MCF 10A (cell line): ENCODE measurements at places on chromosomes 13 and 19. TPM values are rescaled to one million over a fixed set of nuclear protein-coding genes. Genes with fewer than 3 reads are reported as not detected.

DNA sequence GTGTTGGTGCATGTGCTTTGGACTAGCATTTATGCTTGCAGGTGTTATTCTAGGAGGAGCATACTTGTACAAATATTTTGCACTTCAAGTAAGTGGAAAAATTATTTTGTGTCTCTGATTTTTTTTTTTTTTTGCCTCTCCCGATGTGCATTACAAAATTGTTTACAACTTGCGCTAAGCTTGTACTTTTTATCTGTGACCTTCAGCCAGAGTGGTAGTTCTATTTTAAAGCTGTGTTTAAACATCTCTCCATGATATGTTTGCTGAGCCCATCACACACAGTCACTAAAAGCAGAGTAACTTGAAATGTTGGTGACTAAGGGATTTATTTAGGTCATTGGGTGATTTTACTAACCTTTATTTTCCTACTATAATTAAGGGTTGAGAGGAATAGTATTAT lies 20.8 kb downstream of the ITM2B start:
- no peaks in the 10 kb centered on the region for H3K27me3 ChIP-seq
- H3K4me1 ChIP-seq: no peaks in the 10 kb centered on the region
- DNase-seq: no peak
- peaks cover 59% of the 10 kb centered on the region for H3K36me3 ChIP-seq
- H3K4me3 ChIP-seq: no peak overlapping the region

DNA sequence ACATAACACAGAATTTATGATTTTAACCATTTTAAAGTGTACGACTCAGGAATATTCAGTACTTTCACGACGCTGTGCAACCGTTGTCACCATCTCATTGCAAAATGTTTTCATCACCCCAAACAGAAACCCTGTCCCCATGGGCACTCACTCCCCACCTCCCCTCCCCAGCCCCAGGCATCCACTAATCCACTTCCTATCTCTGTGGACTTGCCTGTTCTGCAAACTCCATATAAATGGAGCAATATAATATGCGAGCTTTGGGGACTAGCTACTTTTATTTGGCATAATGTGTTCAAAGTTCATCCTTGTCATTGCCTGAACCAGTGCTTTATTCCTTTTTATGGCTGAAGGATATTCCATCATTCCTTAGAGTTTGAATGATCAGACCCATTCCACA lies 7.3 kb upstream of the INSR start:
- H3K4me1 ChIP-seq: no peaks in the 10 kb centered on the region
- DNase-seq: no peak
- no peak overlapping the region for H3K27ac ChIP-seq
- H3K27me3 ChIP-seq: peaks cover 28% of the 10 kb centered on the region
- no peak overlapping the region for H3K4me3 ChIP-seq

DNA sequence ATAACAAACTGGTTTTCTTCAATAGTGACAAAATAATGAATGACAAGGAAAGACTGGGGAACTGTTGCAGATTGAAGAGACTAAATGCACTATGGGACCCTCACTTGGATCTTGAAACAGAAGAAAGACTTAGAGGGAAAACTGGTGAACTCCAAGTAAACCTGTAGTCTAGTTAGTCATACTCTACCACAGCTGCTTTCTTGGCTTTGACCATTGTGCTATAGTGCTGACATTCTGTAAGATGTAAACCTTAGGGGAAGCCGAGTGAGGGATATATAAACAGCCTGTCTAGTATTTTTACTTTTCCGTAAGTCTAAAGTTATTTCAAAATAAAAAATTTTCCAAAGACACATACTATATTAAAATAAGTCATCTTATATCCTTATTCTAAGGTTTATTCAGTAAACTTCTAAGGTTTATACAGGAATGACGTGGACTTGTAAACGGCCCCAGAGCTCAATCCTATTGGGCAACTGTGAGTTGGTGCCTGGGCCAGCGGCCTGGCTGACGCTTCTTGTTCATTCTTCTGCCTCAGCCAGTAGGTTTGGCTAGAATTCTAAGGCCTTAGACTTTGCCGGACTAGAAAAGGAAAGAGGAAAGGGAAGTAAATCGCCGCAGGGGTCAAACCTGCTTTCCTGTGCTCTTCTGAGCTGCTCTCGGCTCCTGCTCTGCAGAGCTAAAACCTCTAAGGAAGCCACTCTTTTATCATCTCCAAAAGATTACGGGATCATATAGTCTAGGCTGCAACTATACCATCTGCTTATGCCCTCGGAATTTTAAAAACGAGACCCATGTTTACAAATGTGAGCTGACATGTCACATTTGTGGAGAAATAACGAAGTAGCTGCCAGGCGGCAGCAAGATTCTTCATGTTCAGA lies 33.6 kb upstream of the UBE2L5 start:
- H3K27me3 ChIP-seq: no peaks in the 10 kb centered on the region
- H3K4me3 ChIP-seq: no peak overlapping the region
- H3K27ac ChIP-seq: no peak overlapping the region
- no peaks in the 10 kb centered on the region for H3K4me1 ChIP-seq

- no peak for DNase-seq
- no peak overlapping the region for H3K27ac ChIP-seq
- H3K4me1 ChIP-seq: no peaks in the 10 kb centered on the region
- no peaks in the 10 kb centered on the region for H3K36me3 ChIP-seq
- H3K27me3 ChIP-seq: no peaks in the 10 kb centered on the region
These were observed 59.4 kb downstream of the ZNF708 start for GRCh38 chr19:21269813-21270212.

- H3K27ac ChIP-seq: no peak overlapping the region
- no peaks in the 10 kb centered on the region for H3K27me3 ChIP-seq
- H3K4me1 ChIP-seq: peaks cover 6% of the 10 kb centered on the region
- no peaks in the 10 kb centered on the region for H3K36me3 ChIP-seq
- DNase-seq: no peak
- no peak overlapping the region for H3K4me3 ChIP-seq
These were observed 25.5 kb downstream of the OR7A5 start for GRCh38 chr19:14809272-14810057.

- peaks cover 42% of the 10 kb centered on the region for H3K36me3 ChIP-seq
- H3K27ac ChIP-seq: no peak overlapping the region
- DNase-seq: peak; percentile 29
- no peak overlapping the region for H3K4me3 ChIP-seq
- H3K4me1 ChIP-seq: no peaks in the 10 kb centered on the region
These were observed 52.0 kb downstream of the SLC7A1 start for GRCh38 chr13:29543230-29544215.

DNA sequence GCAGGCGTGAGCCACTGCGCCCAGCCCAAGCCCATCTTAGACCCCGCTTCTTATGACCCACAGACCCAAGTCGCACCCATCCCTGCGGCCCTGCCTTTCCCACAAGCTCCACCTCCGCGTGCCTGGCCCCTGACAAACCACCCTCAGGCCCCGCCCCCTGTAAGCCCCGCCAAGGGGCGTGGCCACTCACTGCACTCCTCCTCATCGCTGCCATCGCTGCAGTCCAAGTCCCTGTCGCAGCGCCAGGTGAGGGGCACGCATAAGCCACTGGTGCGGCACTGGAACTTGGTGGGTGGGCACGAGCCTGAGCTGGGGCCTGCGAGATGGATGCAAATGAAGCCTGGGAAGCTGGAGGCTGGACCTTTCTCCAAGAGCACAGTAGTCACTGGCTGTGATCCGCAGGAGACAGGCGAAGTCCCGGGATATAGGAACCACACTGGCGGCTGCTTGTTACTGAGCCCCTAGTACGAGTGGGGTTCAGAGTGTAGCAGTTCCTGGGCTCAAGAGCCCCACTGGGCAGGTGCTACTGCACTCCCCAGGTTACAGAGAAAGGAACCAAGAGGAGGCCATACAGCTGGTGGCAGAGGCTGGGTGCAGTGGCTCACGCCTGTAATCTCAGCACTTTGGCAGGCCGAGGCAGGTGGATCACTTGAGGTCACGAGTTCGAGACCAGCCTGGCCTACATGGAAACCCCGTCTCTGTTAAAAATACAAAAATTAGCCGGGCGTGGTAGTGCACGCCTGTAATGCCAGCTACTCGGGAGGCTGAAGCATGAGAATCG lies 3.1 kb downstream of the CD320 start:
- H3K4me1 ChIP-seq: peaks cover 15% of the 10 kb centered on the region
- no peak for DNase-seq
- no peaks in the 10 kb centered on the region for H3K27me3 ChIP-seq
- H3K4me3 ChIP-seq: no peak overlapping the region
- peaks cover 26% of the 10 kb centered on the region for H3K36me3 ChIP-seq

The DGKH gene
- 18.4 and 22.3 TPM in 2 replicates for total RNA-seq

DNA sequence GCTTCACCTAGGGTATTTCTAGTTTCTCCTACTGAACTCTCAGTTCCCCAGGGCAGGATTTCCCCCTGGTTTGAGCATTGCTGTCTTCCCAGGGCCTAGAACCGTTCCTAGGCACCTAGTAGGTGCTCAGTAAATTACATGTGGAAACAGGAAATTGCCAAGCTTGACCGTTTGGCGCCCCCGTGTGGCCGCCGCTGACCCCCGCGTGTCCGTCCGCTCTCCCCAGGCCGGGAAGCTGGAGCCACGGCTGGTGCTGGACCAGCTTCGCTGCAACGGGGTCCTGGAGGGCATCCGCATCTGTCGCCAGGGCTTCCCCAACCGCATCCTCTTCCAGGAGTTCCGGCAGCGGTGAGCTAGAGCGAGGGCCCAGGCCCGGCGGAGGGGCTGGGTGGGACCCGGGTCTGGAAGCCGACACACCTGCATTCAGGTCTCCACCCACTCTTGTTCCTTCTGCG lies 55.5 kb downstream of the MYH14 start:
- H3K27ac ChIP-seq: no peak overlapping the region
- DNase-seq: no peak
- no peaks in the 10 kb centered on the region for H3K4me1 ChIP-seq
- no peaks in the 10 kb centered on the region for H3K27me3 ChIP-seq

DNA sequence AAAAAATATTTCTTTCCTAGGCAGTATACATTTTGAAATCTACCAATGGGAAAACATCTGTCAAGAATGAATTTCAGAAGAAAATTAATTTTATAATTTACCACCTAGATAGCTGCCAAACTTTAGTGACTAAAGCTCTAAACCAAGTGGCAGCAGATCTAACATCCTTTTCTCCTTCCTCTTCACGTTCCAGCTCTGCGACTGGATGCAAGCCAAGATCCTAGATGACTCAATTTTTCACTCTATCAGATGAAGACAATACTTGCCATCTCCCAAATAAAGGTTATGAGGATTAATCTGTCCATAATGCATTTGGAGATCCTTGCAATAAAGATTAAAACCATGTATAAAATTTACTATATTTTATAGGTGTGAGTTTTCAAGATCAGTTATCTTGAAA lies 66.7 kb upstream of the MIR17HG start:
- H3K27ac ChIP-seq: no peak overlapping the region
- H3K4me3 ChIP-seq: no peak overlapping the region
- H3K4me1 ChIP-seq: no peaks in the 10 kb centered on the region
- H3K36me3 ChIP-seq: no peaks in the 10 kb centered on the region
- H3K27me3 ChIP-seq: peaks cover 75% of the 10 kb centered on the region

The S1PR5 gene
- not detected in 2 replicates for total RNA-seq

The FFAR2 gene
- total RNA-seq: not detected in 2 replicates

GRCh38 chr19:798415-799075 lies 1.3 kb downstream of the PTBP1 start:
- H3K4me3 ChIP-seq: peak overlapping the region; percentile 91
- H3K27ac ChIP-seq: peak overlapping the region; percentile 70
- peaks cover 45% of the 10 kb centered on the region for H3K36me3 ChIP-seq
- no peaks in the 10 kb centered on the region for H3K27me3 ChIP-seq
- no peak for DNase-seq

The OR7C1 gene
- not detected in 2 replicates for total RNA-seq

- no peak overlapping the region for H3K4me3 ChIP-seq
- peaks cover 32% of the 10 kb centered on the region for H3K27me3 ChIP-seq
- no peak for DNase-seq
- H3K27ac ChIP-seq: no peak overlapping the region
- H3K36me3 ChIP-seq: no peaks in the 10 kb centered on the region
These were observed 6.6 kb downstream of the TMEM272 start for GRCh38 chr13:51838240-51838846.

The BSG gene
- total RNA-seq: 550 and 557 TPM in 2 replicates

DNA sequence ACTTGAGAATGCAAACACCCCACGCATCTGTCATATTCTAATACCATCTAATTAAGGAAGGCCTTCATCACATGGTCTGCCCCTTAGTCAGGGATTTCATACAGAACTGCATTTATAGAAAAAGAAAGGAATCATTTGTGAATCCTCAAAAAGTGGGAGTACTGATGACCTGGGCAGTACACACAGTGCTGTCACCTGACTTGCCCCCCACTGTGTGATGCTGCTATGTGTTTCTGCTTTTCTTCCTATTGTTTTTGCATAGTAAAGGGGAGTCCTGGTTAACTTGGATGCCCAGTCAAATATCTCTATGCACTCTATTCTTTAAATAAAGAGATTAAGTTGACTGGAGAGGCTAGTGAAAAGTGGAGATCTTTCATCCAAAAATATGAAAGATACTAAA lies 1921.2 kb upstream of the PRR20A start:
- no peak overlapping the region for H3K4me3 ChIP-seq
- no peaks in the 10 kb centered on the region for H3K27me3 ChIP-seq
- DNase-seq: no peak
- H3K36me3 ChIP-seq: no peaks in the 10 kb centered on the region
